A549 treated with AZD2906 at 1 μM for 4 hours (cell line): ENCODE measurements at places on chromosomes 6 and 20. TPM values are rescaled to one million over a fixed set of nuclear protein-coding genes. Genes with fewer than 3 reads are reported as not detected.

Gene ACTL10
- not detected in 5 replicates for total RNA-seq

Gene PTCHD4
- 0.02 to 0.05 TPM (median 0.04 TPM) in 4 of 5 replicates, not detected in the other for total RNA-seq

Gene KPNA5
- total RNA-seq = 0.85 to 2.0 TPM (median 1.4 TPM) in 5 replicates

Gene THEMIS
- not detected in 5 replicates for total RNA-seq

Gene CLVS2
- total RNA-seq = 0.13 to 0.23 TPM (median 0.18 TPM) in 5 replicates

Gene WFDC2
- total RNA-seq = 0.15 to 0.32 TPM in 2 of 5 replicates, not detected in the others

Gene NNAT
- not detected in 5 replicates for total RNA-seq
